ENCODE measurements at places on chromosomes 5 and 9.

DNA sequence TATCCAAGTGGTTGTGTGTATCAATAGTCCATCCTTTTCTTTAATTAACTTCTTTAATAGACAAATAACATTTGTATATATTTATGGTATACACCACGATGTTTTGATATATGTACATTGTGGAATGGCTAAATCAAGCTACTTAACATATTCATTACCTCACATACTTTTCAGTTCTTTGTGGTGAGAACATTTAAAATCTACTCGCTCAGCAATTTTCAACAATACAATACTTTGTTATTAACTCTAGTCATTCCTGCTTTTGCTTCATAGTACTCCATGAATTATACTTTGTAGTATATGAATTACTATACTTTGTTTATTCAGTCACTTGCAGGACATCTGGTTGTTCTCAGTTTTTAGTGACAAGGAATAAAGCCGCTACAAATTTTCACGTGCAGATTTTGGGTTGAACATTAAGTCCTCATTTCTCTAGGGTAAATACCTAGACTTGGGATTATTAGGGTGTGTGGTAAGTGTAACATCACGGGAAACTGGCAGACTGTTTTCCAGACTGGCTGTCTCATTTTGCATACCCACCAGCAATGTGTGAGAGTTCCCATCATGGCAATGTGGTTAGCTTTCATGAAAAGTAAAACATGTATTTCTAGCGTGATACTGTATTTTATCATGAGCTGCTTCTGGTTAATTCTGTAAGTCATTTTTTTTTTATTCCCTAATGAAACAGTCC, 354.4 kb upstream of the WWC1 start:
- no peak for DNase-seq

- DNase-seq, result no peak
These were observed 49.2 kb upstream of the NEK6 start for GRCh38 chr9:124208571-124208970.

DNA sequence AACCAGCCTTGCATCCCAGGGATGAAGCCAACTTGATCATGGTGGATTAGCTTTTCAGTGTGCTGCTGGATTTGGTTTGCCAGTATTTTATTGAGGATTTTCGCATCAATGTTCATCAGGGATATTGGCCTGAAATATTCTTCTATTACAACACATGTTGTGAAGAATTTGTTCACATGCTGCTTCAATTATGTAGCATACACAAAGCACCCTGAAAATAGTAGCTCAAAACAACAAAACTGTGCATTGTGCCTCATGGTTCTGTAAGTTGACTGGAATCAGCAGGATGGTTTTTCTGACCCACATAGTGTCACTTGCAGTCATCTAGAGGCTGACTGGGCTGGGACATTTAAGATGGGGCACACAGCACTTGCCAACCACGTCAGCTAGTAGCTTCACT, 193.9 kb downstream of the SYK start:
- no peak for DNase-seq

DNA sequence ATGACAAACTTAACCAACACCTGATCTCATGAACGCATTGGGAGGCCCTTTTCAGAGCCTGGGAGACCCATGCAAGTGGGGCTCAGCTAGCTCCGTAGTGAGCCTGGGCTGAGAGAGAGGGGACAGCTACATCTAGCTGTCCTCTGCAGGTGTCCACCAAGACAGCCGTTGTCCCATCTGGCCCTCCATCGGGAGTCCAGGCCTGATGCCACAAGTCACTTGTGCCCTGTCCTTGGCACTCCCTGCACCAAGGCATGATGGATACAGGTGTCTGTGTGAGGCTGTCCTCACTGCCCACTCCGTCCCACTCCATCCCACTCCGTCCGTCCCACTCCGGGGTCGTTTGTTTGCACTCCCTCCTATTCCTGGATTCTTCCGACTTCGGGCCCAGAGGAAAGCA, 2.5 kb upstream of the EDF1 start:
- no peak for DNase-seq

- DNase-seq, result no peak
These were observed 32.7 kb upstream of the ARAP3 start for GRCh38 chr5:141714542-141715310.

GRCh38 chr9:114300153-114300845, 22.6 kb upstream of the ORM1 start:
- DNase-seq, result no peak

DNA sequence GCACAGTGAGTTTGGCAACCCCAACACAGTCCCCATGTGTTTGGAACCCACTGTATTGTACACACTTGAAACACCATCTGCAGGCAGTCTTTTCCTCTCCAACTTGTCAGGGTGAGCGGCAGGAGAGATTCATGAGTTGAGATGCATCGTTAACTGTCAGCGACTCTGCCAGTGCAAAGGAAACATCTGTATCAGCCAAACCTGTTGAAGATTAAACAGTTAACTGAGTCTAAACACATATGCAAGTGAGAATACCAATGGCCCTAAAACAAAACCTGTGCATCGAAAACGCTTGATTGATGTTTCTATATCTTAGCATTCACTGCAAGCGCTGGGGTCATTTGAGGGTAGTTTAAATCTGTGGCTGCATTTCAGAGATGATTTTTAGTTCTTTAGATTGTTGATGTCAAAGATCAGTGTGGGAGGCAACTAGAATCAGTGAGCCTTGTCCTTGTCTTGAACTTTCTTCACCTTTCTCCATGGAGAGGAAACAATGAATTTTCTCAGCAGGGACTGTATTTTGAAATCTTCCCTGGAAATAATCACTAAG, 41.3 kb upstream of the PAM start:
- DNase-seq, result no peak

DNA sequence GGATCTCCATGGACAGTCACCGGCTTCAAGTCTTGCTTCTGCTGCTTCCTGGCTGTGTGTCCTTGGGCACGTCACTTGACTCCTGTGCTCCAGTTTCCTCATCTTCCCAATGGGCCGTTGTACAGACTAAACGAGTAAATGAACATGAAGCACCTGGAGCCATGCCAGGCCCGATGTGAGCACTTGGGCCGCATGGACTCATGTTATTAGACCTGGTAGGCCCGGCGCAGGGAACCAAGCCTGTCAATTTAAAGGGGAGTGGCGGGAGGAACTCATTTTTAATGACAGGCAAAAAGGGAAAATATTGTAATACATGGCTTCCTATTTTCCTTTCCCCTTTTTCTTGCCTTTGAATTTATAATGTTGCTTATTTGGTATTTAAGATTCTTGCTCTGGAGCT, 47.5 kb downstream of the TENT4A start:
- no peak for DNase-seq

GRCh38 chr5:78638423-78638822, 10.1 kb downstream of the LHFPL2 start:
- DNase-seq, result peak; percentile 84

DNA sequence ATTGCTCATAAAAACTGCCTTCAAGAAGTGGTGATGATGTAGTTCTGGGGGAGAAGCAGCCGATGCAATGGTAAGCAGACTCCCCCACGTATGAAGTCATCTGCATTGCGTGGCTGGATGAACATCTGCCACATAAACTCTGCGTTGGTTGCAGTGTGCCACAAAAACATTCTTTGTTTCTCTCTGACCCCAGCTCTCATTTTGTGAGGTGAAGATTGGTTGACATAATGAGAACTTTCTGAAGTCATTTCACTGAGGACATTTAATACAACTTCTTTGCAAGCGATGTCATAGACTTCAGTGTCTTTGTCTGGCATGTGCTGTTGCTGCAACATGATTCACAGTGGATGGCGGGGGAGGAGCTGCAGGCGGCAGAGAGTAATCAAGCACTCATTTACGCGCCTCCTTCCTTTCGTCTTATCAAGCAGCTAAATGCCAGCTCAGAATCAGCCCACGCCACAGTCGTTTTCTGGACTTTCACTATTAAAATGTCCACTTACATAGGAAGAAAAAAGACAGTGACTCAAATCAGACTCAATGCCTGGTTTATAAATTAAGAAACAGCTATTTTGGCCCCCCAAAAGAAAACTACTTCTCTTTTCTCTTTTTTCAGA, 91.5 kb upstream of the NFIL3 start:
- peak; percentile 73 for DNase-seq

GRCh38 chr5:174999581-174999980, 275.2 kb downstream of the MSX2 start:
- DNase-seq, result no peak

DNA sequence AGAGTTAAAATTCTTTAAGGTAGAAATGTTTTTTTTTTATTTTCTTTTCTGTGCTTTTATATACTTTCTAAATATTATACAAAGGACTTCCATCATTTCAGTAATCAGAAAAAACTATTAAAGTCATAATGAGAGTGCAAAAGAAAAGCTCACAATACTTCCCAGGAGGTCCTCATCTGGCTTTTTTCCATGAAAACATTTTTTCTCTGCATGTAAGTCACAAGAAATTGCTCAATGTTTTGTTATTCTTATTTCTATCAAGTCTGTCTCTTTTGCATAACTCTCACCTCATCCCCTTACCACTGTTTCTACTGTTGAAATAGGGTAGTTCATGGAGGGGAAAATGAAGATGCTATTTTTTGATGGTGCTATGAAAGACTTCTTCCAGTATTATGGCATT, 375.0 kb downstream of the TMEM232 start:
- no peak for DNase-seq

GRCh38 chr9:14155237-14155636, 158.7 kb downstream of the NFIB start:
- DNase-seq, result no peak

DNA sequence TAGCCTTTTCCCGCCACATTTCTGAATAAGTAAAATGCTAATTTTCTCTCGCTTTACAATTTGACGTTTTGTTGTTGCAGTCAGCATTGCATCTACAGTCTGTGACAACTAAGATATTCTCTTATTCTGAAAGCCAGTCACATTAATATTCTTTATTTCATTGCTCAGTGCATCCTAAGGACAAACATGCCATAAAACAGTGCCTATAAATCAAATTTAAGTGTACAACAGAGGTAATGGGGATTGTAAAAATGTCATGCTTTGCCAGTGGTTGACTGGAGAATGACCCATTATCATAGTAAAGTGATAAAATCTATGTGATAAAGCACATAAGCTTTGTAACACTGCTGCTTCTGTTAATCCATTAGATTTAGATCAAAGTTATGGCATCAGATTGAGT, 1850.0 kb upstream of the ACO1 start:
- no peak for DNase-seq

GRCh38 chr5:124718380-124718789, 28.1 kb downstream of the ZNF608 start:
- DNase-seq, result no peak

GRCh38 chr9:107694390-107694789, 204.8 kb upstream of the KLF4 start:
- DNase-seq, result no peak

DNA sequence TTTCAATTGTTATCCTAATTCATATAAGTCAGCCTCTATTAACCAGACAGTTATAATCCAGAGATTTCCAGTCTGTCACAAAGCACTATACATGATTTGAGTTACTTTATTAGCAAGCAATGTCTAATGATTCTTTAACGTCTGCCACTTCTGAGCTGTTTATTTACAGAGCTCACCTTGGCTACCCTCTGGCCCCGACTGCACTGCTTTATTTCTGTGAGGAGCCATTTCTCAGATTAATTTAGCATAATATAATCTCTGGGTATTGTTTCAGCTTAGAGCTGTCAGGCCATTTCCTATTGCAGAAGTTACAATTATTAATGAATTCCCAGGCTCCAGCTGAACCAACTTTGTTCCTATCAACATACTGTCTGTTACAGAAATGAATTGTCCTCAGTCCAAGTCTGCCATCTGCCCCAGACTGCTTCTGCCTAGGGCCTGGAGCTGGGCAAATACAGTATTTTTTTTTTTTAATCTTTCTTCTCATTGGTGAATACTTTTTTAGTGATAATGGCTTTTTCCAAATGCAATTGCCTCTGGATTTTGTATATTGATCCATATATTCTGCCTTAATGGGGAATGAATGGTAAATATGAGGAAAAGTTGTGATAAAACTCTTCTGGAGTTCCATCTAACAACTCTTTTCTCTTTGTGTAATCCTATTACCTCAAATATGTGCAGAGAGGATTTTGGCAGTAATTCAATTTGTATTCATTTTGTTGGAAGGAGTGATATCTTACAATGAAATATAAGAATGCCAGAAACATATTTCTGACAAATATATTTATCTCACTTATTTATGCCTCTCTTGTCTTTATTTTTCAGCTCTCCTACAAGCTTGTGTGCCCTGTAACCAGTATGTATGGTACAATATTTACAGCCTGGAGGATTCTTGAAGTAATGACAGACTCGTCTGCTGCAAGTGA, 104.7 kb downstream of the FOCAD start:
- DNase-seq, result no peak

- DNase-seq, result no peak
These were observed 123.6 kb downstream of the MYO10 start for GRCh38 chr5:16812448-16812847.

GRCh38 chr5:169415948-169416347, 115.0 kb upstream of the SLIT3 start:
- DNase-seq, result no peak

DNA sequence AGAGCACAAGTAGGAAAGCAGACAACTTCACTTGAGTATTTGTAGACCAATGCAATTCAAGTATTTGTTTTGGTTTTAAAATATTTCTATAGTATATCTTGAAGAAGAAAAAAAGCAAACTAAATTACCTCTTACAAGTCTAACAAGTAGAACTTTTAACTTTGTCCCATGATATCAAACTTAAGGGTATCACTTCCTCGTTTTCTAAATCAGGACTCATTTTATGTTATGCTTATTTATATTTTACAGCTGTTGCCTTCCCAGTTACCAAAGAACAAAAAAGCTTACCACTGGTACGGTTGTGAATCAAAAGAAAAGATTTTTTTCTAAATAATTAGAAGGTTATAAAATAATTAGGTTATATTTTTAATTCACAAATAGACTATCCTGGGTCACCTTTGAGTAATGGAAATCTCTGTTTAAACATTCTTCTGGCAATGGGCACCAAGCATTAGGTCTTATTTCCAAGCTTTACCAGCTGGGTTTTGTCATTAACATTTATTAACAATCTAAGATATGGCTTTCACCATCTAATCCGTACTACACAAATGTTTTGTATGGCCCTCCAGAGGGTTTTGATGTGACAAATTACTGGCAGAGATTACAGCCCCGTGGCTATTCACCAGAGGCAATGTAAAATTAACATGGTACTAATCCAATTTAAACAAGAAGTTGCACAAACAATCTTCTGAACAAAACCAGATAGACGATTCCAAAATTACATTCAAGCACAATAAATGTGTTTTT, 63.6 kb downstream of the CEP120 start:
- DNase-seq, result no peak

GRCh38 chr9:81558091-81558830, 131.1 kb downstream of the TLE1 start:
- DNase-seq, result no peak

GRCh38 chr5:94113-94892, 2.3 kb downstream of the PLEKHG4B start:
- no peak for DNase-seq
